ENCODE measurements at places on chromosomes 7 and 10.
A peak's percentile ranks its signal among the peaks of the same experiment; 100 is the strongest.

- no peak for DNase-seq
Observed at GRCh38 chr10:96338279-96338925, 20.4 kb downstream of the OPALIN start.

DNA sequence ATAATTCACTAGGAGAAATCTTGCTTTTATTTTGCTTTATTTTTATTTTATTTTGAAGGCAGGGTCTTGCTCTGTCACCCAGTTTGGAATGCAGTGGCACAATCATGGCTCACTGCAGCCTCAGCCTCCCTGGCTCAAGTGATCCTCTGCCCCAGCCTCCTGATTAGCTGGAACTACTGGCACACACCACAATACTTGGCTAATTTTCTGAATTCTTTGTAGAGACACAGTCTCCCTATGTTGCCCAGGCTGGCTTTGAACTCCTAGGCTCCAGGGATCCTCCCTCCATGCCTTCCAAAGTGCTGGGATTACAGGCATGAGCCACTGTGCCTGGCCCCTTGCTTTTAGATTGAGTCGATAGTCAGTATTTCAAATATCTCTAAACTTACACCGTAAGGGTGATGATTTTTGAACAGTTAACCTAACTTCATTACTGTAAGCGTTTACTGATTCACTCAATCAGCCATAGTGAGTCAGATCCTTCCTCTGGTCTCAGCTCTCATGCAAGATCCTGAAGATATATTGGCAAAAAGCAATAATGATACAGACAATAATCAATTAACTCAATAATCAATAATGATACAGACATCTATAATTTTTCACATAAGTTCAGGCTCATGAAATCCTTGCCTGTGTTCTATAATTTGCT is 239.5 kb downstream of the KIAA1217 start:
- no peak for DNase-seq

DNA sequence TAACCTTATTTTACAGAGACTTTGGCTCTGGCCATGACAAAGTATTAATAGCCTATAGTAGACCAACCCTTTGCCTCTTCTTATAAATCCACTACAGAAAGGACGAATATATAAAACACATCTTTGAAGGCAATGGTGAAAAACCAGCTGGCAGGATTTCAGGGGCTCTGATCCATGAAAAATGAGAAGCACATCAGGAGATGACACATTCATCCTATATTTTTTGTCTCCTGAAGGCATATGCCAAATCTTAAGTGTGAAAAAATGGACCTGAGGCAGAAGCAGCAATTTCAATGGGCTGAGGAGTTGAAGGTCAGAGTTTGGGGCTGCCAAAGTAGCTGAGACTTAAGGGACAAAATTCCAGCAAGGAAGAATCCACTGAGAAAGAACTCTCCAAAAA is 14.4 kb downstream of the RNF216 start:
- no peak for DNase-seq

DNA sequence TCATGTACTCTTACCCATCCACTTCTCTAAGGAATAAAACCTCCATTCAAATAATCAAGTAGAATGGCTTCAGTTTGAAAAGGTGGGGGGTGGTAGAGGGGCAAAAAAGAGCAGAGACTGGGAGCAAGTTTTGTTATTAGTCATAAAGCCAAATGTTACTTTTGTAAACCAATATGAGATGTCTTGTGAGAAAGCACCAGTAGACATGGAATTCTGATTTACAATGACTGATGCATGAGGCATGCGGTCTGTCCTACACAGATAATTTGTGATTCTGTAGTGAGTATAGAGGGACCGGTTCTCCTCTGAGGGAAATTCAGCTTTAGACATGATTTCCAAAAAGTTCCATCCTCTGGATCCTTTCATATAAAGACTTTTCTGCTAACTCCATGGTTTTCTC is 12.9 kb upstream of the ABCA13 start:
- DNase-seq: no peak

DNA sequence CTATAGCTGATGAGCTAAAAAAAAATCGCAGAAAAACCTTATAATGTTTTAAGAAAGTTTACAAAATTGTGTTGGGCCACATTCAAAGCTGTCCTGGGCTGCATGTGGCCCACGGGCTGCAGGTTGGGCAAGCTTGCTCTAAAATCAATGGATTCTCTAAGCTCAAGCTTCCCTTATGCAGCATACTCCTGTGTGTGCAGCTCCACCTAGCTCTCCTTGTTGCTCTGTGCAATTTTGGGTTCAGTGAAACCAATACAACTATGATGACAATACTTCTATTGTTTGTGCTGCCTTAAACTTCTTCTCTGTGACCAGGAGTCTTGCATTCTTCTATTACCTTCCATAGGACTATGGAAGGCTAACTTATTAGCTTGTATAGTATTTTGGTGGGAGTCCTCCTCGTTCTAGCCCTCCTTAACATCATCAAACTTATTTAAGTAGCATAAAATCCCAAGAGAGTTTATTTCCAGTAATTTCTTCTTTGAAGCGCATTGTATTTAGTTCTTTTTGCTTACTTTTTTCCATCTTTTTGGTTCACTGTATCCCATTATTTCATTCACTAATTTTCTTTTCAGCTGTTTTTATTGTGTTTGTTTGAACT is 170.9 kb upstream of the SMIM30 start:
- peak; percentile 36 for DNase-seq

DNA sequence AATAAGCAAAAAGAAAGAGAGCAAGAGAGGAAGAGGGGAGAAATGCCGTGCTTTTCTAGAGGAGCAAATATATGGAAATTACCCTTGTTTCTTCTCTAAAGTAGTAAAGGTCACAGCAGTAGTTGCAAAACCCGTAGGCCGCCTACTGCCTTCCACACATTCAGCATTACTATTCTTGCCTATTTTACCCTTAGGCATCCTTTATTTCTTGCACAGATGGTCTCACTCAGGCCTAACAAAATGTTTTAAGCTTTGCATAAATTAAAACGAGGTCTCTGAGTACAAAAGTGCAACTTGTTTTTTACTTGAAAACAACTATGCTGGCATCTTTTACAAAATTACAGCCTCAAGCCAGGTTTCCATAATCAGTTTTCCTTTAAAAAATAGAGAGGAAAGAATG is 644.6 kb downstream of the AUTS2 start:
- DNase-seq: no peak

DNA sequence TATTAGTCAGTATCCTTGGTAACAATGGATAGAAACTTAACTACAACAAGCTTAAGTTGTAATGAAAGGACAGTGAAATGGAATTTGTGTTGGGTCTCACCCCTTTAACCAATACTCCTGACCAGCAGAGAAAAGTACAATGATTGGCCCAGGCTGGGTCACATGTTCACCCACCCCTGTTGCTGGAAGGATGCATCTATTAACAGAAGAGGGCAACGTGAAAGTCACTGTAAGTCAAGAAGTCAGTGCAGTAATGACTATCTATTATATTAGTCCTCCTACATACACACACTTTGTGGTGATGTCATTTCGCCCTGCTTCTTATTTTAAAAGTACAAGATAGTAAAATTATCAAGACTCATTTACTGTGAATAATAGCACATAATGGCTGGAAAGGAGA is 16.2 kb downstream of the PNLIPRP2 start:
- DNase-seq: no peak

- no peak for DNase-seq
Observed at GRCh38 chr7:47561715-47562446, 20.0 kb downstream of the TNS3 start.

- DNase-seq: peak; percentile 20
Observed at GRCh38 chr7:1939434-1940401, 269.6 kb downstream of the ELFN1 start.

GRCh38 chr10:132328738-132329137 is 3.3 kb upstream of the LRRC27 start:
- no peak for DNase-seq

DNA sequence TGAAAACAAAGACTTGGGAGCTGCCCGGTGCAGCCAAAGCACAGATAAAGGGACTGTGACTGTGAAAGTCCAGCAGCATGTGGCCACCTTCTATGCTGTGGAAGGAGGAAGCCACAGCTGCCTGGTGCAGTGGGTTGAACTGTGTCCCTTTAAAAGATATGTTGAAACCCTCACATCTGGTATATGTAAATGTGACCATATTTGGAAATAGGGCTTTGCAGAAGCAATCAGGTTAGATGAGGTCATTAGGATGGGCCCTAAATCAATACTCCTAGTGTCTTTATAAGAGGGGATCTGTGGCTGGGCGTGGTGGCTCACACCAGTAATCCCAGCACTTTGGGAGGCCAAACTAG is 136.9 kb downstream of the GLI3 start:
- no peak for DNase-seq

GRCh38 chr10:980468-981093 is 7.7 kb upstream of the GTPBP4 start:
- no peak for DNase-seq

- DNase-seq: no peak
Observed at GRCh38 chr10:124886195-124886594, 55.7 kb upstream of the ZRANB1 start.

DNA sequence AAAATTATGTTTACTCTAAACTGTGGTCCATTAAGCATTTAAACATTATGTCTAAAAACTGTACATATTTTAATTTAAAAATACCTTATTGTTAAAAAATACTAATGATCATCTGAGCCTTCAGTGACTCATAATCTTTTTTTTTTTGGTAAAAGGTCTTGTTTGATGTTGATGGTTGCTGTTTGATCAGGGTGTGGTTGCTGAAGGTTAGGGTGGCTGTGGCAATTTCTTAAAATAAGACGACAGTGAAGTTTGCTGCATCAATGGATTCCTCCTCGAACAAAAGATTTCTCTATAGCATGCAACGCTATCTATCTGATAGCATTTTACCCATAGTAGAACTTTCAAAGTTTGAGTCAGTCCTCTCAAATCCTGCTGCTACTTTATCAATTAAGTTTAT is 180.0 kb upstream of the AHR start:
- DNase-seq: no peak

GRCh38 chr10:124632064-124632531 is 112.1 kb downstream of the FAM53B start:
- DNase-seq: no peak

DNA sequence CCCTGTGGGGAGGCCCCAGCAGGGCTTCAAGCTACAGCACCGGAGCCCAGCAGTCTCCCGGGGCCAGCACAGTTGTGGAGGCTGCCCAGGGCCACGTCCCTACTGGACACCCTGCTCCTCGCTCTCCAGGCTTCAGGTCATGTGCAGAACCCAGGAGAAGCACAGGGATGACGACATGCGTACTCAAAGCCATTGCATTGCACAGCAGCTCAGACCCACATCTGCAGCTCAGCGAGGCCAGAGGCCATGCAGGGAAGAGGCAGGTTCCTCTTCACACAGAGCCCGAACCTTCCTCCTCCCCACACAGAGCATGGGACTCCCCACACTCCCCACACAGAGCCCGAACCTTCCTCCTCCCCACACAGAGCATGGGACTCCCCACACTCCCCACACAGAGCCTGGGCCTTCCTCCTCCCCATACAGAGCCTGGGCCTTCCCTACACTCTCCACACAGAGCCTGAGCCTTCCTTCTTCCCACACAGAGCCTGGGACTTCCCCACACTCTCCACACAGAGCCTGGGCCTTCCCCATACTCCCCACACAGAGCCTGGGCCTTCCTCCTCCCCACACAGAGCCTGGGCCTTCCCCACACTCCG is 12.3 kb downstream of the CFAP46 start:
- no peak for DNase-seq

GRCh38 chr7:24899905-24900304 is 80.1 kb downstream of the OSBPL3 start:
- DNase-seq: no peak

GRCh38 chr10:128642502-128642901 is 516.3 kb upstream of the MKI67 start:
- DNase-seq: no peak

DNA sequence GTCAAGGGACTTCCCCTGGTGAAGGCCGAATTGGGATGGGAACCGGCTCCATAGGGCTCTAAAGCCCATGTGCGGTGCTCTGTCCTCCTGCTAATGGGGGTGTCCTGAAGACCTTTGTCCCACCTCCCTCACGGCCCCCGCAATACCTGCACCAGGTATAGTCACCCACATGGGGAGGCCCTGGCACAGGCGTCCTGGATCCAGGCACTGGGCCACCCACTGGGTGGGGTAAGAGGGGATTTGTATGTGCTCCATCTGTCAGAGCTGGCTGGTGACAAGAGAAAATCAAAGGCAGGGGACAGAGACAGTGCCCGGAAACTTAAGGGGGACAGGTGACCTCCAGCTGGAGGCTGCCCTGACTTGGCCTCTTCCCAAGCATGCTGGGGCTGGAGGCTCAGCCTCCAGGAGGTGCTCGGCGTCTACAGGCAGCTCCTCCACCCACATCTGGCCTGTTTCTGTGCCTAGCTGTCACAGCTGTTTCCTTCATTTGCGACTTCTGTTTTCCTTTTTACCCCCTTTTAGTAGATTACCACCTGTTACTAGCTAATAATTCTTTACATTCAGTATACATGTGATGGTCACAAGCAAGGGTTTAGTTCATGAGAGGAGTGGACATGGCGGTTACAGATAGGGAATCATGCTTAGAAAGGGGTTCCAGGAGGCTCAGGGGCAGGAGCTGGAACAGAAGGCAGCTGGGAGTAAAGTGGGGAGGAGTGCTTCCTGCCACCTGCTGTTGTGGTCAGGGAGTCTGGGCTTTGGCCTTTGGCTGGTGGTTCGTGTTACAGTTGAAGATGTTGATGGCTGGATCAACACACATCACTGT is 2.3 kb upstream of the CUZD1 start:
- DNase-seq: no peak

- DNase-seq: no peak
Observed at GRCh38 chr7:80827239-80827633, 91.6 kb downstream of the SEMA3C start.

GRCh38 chr7:22411977-22412693 is 55.2 kb upstream of the RAPGEF5 start:
- DNase-seq: no peak

DNA sequence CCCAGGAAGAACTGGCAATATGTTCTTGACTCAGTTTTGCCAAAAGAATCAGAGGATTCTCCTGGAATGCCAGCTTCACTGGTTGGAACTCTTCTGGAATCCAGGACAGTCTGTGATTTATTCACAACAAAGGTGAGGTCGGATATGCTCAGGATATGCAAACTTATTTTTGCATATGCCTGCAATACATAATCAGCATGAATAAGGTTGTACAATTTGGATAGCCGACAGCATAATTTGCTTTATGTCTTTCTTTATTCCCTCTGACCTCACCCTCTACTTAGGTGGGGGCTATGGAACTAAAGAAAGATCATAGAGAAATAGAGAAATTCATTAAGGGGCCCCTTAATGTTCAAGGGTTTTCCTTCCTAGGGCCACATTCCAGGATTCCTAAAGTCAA is 57.6 kb upstream of the AKR1E2 start:
- DNase-seq: no peak

- no peak for DNase-seq
Observed at GRCh38 chr10:118238573-118239235, 103.4 kb downstream of the FAM204A start.
